ENCODE measurements at places on chromosomes 16 and 17. TPM values are rescaled to one million over a fixed set of nuclear protein-coding genes. Genes with fewer than 3 reads are reported as not detected.

Gene CLEC3A
- total RNA-seq: not detected

Gene CCL5
- 1.1 TPM for total RNA-seq

Gene METTL22
- 69.5 TPM for total RNA-seq

Gene TBC1D3G
- total RNA-seq: not detected

Gene PSKH1
- 22.2 TPM for total RNA-seq

DNA sequence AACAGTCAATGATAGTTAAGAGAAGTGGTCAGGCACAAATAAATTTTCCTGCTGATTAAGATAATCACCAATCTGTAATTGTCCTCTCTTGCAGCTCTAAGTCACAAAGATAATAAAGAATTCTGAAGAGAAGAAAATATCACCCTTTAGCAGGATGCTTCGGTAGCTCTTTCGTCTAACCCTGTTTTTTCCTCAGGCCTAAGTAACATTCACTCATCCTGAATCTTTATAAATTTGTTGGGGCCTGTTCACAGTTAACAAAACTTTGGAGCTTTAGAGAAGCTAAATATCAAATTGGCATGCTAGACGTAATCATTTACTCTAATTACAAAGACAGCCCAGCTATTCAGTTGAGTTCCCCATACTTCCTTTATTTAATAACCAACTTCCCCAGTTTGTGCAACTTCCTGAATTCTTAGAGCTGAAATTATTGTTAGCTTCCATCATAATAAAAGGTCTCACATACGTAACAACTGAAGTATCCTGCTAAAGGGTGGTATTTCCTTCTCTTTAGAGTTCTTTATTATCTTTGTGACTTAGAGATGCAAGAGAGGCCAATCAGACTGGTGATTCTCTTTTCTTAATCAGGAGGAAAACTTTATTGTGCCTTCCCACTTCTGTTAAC, 118.6 kb downstream of the TANGO6 start:
- H3K27ac ChIP-seq: no peak overlapping the region
- H3K36me3 ChIP-seq: no peaks in the 10 kb centered on the region
- no peak overlapping the region for H3K4me3 ChIP-seq
- no peak for DNase-seq

DNA sequence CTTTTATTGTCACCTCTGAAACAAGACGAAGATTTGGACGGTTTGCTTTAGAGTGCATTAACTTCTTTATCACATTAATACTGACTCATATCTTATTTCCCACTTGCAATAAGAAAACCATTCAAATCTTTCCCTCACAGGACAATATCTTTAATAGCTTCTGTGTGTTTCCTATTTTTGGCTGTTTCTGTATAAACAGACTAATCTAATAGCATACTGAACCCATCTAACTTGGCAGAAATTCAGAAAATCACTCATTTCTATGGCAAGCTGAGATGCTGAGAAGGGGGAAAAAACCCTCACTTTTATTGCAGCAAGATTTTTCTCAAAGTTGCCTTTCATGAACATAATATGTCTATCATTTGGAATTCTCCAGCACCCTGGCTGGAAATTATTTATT, 524.9 kb downstream of the WWOX start:
- DNase-seq: no peak
- no peaks in the 10 kb centered on the region for H3K36me3 ChIP-seq
- H3K27me3 ChIP-seq: no peaks in the 10 kb centered on the region
- H3K4me3 ChIP-seq: no peak overlapping the region

GRCh38 chr17:1212946-1213345, 33.2 kb upstream of the ABR start:
- no peaks in the 10 kb centered on the region for H3K27me3 ChIP-seq
- no peaks in the 10 kb centered on the region for H3K4me1 ChIP-seq
- H3K27ac ChIP-seq: no peak overlapping the region
- no peak overlapping the region for H3K4me3 ChIP-seq
- no peaks in the 10 kb centered on the region for H3K36me3 ChIP-seq
- DNase-seq: no peak

GRCh38 chr17:48995974-48996721, 1.0 kb upstream of the IGF2BP1 start:
- H3K36me3 ChIP-seq: no peaks in the 10 kb centered on the region
- no peak for DNase-seq
- H3K4me1 ChIP-seq: peaks cover 35% of the 10 kb centered on the region
- peaks cover 100% of the 10 kb centered on the region for H3K27me3 ChIP-seq
- no peak overlapping the region for H3K27ac ChIP-seq

DNA sequence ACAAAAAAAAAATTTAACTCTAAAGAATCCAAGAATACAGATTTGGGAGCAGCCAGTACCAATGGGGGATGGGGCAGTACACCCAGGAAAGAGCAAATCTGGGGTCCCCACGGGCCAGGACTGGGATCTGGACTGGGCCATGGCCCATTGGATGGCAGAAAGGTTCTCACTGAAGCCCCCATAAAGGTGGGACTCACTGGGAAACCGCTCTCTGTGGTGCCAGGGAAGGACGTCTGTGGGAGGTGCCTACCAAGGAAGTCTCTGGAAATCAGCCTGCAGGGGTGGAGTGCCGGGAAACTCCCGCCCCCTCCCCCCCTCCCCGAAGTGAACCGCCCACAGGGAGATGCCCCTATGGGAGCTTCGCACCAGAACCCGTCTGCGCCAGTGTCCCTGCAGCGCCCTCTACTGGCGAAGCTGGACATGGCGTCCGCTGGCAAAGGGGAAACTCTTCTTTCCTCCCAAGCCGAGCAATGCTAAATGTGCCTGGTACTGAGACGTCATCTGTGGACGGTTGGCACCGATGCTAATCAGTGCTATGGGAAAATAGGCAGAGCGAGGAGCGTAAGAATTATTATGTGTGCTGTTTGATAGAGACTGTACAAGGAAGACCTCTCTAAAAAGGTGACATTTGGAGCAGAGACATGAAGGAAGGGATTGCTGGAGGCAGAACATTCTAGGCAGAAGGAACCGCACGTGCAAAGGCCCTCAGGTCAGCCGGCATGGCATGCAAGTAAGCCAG, 671.1 kb downstream of the WWOX start:
- peak; percentile 49 for DNase-seq
- H3K27ac ChIP-seq: no peak overlapping the region
- H3K4me1 ChIP-seq: peaks cover 4% of the 10 kb centered on the region
- no peak overlapping the region for H3K4me3 ChIP-seq
- no peaks in the 10 kb centered on the region for H3K36me3 ChIP-seq
- no peaks in the 10 kb centered on the region for H3K27me3 ChIP-seq

DNA sequence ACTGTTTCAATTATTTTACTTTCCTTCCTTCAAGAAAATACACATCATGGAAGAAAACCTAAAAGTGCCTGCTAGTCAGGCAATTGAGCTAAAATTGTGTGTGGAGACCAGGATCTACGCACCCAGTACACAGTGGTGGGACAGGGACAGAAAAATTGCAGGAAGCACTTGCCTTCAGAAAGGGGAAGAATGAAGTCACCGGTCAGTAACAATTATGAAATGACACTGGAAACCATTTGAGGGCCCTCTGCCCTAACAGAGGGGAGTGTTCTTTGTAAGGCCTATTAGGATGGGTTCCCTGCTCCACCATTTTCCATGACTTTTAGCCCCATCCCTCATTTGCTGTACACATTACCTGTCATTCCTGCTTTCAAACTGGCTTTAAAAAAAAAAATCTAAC, 4.5 kb upstream of the PHAF1 start:
- no peak overlapping the region for H3K27ac ChIP-seq
- no peak overlapping the region for H3K4me3 ChIP-seq
- no peaks in the 10 kb centered on the region for H3K27me3 ChIP-seq
- peaks cover 42% of the 10 kb centered on the region for H3K4me1 ChIP-seq
- DNase-seq: no peak
- no peaks in the 10 kb centered on the region for H3K36me3 ChIP-seq

GRCh38 chr17:74152591-74153455, 50.7 kb upstream of the RPL38 start:
- no peak overlapping the region for H3K4me3 ChIP-seq
- H3K27ac ChIP-seq: no peak overlapping the region
- no peaks in the 10 kb centered on the region for H3K4me1 ChIP-seq
- no peaks in the 10 kb centered on the region for H3K36me3 ChIP-seq
- H3K27me3 ChIP-seq: no peaks in the 10 kb centered on the region
- peak; percentile 10 for DNase-seq

- no peak overlapping the region for H3K4me3 ChIP-seq
- peaks cover 5% of the 10 kb centered on the region for H3K4me1 ChIP-seq
Observed at GRCh38 chr16:23826528-23827045, 9.2 kb upstream of the PRKCB start.

- H3K4me3 ChIP-seq: no peak overlapping the region
- no peaks in the 10 kb centered on the region for H3K4me1 ChIP-seq
- DNase-seq: no peak
- H3K27ac ChIP-seq: no peak overlapping the region
- no peaks in the 10 kb centered on the region for H3K27me3 ChIP-seq
- H3K36me3 ChIP-seq: no peaks in the 10 kb centered on the region
Observed at GRCh38 chr17:42950044-42950783, 14.0 kb downstream of the AARSD1 start.
